ENCODE measurements at places on chromosomes 7 and 10.

DNA sequence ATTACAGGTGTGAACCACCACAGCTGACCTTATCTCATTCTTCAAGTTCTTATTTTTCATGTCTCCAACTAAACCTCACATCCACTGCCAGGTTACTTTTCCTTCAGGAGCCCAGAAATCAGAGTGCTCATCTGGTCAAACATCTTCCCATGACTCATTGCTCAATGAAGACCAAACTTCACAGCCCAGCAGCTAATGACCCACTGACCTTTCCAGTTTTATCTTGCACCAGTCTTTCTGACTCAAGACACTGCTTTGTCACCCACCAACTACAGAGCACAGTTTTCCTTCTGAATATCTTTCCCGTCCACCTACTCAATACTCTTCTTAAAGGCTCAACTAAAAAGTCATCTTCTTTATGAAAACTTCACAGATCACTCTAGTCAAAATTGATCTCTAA is 245.1 kb downstream of the CHCHD3 start:
- DNase-seq: no peak

- DNase-seq: no peak
These were observed 193.0 kb upstream of the CELF2 start for GRCh38 chr10:10824591-10825148.

DNA sequence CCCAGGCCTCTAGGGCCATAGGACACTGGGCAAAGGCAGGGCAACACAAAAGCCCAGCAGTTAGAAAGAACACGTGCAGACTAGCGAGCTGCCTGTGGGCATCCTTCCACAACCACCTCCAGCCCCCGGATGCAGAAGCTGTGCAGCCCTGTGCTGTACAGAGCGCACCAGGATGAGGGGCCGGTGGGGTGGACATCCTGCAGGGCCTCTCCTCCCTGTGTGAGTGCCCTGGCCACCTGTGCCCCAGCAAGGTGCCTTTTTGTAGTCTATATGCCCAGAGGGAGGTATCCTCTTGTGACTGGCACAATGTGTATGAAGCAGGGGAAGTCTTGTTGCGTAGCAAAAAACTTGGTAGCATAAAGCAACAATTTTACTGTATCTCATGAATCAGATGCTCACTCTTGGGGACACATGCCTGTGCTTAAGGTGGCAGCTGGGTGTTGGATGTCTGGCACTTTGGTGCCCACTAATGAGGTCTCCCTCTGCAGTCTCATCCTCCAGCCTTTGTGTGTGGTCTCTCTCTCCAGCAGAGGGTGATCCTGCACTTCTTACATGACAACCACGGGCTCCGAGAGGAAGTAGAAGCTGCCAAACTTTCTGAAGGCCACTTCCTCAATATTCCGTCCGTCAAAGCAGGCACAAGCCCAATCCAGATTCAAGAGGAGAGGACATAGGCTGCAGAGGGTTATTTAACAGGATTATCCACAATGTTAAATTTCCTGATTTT is 8.7 kb downstream of the NCAPG2 start:
- DNase-seq: peak; percentile 22

DNA sequence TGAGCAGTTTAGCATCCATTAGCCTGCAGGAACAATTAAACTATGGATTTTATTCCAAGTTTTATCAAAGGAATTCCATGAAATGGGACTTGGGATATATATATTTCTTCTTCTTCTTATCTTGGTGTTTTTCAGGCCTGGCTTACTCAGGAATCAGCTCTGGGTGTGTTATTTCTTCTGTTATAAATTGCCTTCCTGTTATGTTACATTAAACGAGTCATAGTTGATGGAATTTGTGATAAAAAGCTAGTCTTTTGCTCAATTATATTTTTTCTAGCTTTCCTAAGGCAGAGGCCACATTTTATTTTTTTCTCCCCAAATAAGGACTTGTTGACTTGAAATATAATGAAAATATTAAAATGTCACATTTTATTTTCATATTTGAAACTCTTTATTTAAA is 141.3 kb downstream of the EPC1 start:
- DNase-seq: no peak

GRCh38 chr10:132541129-132541528 is 3.5 kb downstream of the INPP5A start:
- DNase-seq: no peak

- no peak for DNase-seq
These were observed 16.4 kb downstream of the STAMBPL1 start for GRCh38 chr10:88896372-88896993.

DNA sequence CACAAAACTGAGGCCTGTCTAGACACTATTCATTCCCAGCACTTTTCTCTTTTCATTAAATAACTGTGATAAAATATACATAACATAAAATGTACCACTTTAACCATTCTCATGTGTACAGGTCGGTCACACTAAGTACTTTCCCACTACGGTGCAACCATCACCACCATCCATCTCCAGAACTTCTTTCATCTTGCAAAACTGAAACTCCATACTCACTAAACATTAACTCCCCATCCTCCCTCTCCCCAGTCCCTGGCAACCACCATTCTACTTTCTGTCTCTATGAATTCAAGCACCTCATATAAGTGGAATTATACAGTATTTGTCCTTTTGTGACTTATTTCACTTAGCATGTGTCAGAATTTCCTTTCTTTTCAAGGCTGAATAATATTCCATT is 53.0 kb downstream of the ARHGAP12 start:
- no peak for DNase-seq

DNA sequence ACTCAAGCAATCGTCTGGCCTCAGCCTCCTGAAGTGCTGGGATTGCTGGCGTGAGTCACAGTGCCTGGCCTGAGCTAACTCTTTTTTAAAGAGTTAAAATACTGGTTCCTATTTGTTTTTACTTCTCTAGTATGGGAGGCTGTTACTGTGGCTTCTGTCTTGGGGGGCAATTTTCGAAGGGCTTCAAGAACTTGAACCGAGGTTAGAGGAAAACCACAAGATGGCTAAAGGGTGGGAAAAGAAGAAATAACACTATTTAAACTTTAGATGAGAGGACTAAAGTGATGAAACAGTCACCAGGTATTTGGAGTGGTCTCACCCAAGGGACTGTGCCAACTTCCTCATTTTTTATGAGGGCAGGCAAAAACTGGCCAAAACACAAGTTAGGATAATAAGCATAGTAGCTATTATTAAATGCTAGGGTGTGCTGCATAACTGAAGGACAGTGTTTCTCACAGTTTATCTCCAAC is 17.8 kb downstream of the MET start:
- no peak for DNase-seq

GRCh38 chr10:113554214-113554613 is 1.4 kb downstream of the HABP2 start:
- DNase-seq: no peak

DNA sequence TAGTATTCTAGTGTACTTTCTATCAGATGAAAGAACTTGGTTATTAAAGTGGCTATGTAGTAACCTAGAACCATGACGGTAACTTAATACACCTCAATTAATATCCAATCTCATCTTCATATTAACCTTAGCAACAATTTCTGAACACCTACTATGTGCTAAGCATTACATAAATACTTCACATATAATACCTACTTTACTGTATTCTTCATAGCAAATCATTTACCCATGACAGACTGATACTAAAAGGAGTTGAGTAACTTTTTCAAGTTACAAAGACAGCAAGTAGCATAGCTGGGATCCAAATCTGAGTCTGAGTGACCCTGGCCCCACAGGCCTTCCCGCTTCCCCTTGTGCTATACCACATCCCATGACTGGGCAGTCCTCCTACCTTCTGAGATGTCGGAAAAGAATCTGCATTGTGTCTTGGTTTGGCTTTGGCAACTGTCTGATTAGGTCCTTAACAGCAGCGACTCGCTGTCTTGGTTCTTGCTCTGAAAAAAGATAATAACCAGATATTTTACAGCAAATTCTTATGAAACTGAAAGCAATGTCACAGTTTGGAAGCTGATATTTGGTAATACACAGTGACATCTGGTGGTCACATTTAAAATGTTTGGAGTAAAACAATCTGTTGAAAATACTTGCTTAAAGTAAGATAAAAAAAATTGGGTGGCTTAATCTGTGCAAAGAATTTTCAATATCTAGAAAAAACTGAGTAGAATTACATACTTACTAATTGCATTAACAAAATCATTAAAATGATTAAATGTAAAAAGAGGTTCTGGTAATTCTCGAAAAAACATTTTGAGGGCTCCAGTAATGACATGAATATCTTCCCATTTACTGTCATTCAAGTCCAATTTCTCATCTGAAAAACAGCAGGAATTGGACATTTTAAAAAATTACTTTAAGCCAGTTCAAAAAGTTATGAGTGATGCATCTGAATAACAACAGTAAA is 120.1 kb downstream of the ARHGAP12 start:
- no peak for DNase-seq

DNA sequence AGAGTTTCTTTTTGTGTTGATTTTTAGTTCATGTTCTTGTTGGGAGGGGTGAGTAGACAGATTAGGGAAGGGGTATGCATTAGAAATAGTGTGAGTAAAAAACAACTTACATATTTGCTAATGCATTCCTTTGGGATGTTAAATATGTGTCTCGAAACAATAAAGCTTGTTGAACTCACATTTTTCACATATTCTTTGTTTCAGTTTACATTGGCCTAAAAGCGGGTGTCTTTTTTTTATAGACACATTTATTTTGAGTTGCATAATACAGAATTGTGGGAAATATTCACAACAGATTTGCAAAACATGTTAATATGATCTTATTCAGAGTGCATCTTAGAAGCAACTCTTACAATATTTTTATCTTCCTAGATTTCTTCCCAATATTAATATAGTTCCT is 337.5 kb upstream of the CNTNAP2 start:
- no peak for DNase-seq

- DNase-seq: no peak
These were observed 153.0 kb downstream of the WNT2 start for GRCh38 chr7:117169907-117170306.

DNA sequence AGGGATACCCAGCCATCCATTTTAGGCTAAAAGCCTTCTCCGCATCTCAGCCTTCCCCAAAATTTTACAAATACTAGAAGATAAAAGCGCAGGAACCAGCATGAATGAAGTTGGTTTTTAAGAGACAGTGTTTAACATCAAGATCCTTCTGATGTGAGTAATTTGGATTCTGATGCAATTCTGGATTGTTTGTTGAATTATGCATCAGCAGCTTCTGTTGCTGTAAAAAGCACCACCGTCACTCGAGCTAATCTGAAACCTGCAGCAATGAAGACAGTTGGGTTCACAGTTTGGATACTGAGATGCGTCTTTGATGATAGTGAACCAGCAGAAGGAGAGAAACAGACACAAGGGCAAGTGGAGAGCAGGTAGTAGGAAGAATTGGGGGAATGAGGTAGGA is 179.2 kb downstream of the PLXNA4 start:
- DNase-seq: no peak

DNA sequence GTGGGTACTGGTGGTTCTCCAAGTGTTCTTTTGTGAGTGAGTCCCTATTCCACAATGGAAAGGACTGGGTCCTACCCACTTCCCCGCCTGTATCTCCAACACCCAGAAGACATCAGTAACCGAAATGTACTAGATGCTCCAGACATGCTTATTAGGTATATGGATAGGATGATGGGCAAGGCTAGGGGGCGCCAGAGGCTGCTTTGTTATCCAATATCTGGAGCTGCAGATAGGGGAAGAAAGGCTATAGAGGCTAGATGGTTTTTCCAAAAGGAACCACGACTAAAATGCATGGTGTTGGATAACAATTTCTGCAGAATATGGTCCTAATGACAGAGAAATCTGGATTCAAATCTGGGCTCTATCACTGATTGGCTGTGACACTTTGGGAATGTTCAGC is 56.2 kb upstream of the TM9SF3 start:
- no peak for DNase-seq

DNA sequence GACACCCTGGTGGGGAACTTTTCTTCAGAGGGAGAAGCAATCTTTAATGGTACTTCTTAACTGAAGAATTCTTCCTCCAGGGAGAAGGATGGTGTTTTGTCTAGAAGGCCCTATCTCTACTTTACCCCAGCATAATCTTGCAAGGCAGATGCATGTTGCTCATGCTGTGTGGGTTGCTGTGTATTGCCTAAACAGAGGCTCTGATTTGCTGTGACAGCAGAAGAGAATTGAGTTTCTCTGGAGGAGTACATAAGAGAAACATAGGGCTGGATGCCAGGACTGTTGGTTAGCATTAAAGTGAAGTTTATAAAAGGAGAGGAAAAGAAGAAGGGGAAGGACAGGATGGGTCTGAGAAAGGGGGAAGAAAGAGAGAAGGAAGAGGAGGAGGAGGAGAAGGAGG is 248.1 kb upstream of the HPS1 start:
- DNase-seq: no peak

DNA sequence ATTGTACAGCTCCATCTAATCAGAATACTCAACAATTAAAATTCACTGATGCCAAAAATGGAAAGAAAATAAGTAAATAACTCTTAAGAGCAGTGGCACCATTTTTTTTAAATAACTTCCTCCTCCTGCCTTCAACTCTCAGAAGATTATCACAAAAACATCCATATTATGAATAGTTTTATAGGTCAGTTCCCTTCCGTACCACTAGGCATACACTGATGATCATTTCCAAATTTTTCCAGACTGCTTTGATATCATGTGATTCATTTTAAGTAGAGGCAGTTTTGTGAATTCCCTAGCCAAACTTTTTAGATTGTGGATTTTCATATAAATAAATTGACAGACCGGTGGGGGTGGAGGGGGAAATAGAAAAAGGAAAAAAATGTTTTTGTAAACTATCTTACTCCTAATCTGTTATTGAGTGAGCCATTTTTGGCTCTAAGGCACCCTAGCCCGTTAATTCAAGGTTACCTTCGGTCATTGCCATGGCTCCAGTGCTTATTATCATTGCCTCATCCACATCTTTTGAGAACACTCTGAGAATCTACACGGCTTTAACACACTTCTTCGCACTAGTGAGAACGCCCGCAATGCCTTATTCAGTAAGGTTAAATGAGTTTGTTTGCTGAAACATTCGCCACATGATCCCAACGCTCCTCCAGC is 1.0 kb downstream of the FAM107B start:
- no peak for DNase-seq

DNA sequence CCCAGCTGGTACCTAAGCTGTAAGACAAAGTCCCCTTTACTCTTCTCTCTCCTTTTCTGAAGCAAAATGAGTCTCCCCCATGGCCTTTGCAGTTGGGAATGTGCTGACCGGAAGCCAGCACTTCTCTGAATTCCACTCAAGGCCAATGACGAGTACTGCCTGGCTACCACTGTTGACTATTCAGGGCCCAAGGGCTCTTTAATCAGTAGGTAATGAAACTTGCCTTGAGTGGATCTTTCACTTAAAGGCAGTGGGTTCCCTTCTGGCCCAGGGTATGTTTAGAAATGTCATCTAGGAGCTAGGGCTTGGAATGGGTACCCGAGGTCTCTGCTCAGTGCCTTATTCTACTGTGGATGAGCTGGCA is 197.1 kb downstream of the BBS9 start:
- DNase-seq: no peak

DNA sequence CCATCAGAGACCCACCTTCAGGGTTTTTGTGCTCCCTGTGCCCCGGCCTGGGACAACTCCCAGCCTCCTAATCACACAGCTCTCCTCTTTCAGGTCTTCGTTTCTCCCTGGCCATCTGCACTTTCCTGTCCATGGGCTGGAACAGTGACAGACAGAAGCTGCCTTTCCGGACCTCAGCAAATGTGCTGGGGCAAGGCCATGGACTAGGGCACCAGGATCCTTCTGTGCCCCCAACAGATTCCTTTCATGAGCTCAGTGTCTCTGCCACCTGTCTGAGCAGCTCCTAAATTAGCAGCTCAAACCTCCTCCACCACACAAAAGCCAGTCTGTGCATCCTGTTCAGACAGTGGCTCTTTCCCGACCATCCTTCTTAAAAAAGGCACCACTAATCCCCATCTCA is 41.9 kb upstream of the FRMD4A start:
- DNase-seq: no peak
